Smooth muscle cell of the brain vasculature (primary cell): ENCODE measurements at places on chromosomes 6 and 20.

DNA sequence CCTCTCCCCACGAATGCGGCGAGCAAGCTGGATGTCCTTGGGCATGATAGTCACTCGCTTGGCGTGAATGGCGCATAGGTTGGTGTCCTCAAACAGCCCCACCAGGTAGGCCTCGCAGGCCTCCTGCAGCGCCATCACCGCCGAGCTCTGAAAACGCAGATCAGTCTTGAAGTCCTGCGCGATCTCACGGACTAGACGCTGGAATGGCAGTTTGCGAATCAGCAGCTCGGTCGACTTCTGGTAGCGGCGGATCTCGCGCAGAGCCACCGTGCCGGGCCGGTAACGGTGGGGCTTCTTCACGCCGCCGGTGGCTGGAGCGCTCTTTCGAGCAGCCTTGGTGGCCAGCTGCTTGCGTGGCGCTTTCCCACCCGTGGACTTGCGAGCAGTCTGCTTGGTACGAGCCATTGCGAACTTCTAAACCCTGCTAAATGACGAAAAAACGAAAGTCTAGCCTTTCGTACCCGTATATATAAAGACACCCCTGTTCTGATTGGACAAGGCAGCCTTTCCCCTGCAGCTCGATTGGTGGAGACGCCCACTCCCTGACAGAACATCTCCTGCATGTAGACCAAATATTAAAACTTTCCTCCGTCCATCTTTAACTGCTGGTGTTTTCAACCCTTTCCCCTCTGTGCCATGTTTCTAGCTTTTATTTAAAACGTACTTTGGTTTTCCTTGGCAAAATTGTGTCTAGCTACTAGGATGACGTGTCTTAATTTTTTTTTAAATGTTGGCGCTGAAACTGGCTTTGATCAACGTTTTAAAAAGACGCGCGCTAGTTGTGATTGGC is 109.8 kb downstream of the HFE start:
- DNase-seq = peak; percentile 80

GRCh38 chr6:250676-251075 is 41.6 kb upstream of the DUSP22 start:
- no peak for DNase-seq

GRCh38 chr20:15162079-15162647 is 824.8 kb upstream of the FLRT3 start:
- no peak for DNase-seq

- no peak for DNase-seq
Observed at GRCh38 chr6:36492621-36493020, 49.8 kb downstream of the KCTD20 start.

DNA sequence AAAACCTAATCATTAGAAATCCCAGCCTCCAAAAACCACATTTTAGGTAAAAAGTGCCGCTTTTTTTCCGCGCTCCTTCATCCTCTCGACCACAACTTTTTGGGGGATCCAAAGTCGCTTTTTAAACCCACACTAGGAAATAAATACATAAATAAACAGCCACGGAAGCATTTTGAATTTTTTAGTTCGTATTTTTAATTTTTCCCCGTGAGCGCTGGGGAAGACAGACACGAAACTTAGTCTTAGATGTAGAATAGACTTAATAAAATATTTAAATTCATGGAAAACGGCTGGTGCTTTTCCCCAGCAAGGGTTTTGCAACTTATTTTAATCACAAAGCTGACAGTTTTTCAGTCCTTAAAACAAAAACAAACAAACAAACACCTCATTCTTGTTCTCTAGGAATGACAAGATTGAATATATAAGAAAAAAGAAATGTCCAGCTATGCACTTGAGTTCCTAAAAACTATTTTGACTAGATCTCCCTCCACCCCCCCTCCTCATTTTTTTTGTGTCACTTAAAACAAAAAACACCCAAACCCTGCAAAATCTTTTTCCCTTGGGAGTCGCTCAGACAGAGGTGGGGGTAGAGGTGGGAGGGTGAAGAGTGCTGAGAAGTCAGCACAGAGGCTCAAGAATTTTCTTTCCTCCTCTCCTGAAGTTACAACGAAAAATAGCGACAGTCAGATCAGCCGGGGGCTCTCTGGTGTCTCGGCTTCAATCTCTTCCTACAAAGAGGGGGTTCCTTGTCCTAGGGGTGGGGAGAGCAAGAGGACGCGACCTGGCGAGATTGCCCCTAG is 43.4 kb upstream of the SUPT3H start:
- no peak for DNase-seq

DNA sequence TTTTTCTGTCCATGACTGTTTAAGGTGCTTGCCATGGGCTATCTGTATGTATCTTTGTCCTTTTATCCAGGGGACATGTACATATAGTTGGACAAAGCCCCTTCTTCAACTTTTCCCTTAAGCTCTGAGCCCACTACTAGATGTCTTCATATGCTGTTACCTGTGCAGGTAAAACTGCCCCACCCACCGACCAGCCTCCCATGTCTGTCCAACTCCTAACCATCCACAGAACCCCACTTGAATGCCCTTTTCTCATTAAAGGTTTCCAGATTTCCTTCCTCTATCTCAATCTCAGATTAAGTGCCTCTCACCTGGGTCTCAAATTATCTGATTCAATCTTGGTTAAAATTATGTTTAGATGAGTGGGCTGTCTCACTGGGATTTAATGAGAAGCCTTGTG is 136.3 kb downstream of the RNASET2 start:
- no peak for DNase-seq

DNA sequence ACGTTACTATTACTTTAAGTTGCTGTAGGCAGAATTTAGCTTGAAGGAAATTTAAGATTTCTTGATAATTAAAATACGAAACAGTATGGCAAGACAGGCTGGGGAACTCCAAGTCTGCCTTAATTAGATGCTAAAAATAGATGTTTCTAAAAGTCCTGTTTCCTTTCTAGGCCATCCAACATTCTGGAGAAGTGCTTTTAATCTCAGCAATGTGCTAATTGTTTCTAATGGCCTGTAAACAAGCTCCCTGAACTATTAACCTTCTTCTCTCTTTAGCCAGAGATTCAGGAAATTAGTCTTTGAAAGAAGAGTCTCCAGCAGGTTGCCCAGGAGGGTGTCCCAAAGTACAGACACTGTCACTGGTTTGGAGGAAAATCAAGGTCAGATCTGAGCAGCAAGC is 677.3 kb upstream of the AGPAT4 start:
- no peak for DNase-seq
